COLO829 (cell line): ENCODE measurements at places on chromosomes 2 and 18.

DNA sequence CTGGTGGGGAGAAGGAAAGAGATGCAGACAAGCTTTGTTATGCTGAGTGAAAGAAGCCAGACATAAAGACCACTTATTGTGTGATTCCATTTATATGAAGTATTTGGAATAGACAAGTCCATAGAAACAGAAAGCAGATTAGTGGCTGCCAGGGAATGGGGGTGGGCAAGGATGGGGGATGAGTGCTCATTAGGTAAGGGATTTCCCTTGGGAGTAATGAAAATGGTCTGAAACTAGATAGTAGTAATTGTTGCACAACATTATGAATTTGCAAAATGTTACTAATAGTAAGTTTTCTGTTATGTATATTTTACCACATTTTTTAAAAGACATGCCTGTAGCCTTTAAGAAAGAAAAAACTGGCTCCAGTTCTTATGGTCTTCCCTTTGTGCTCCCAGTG is 154.9 kb downstream of the LNPK start:
- no peak for DNase-seq

- no peak for DNase-seq
These were observed 556.9 kb upstream of the SETBP1 start for GRCh38 chr18:44123743-44124142.

GRCh38 chr2:197599285-197599965 is 76.0 kb downstream of the RFTN2 start:
- DNase-seq: no peak

- DNase-seq: peak; percentile 53
These were observed 784 bp downstream of the WDR33 start for GRCh38 chr2:127810156-127810618.

DNA sequence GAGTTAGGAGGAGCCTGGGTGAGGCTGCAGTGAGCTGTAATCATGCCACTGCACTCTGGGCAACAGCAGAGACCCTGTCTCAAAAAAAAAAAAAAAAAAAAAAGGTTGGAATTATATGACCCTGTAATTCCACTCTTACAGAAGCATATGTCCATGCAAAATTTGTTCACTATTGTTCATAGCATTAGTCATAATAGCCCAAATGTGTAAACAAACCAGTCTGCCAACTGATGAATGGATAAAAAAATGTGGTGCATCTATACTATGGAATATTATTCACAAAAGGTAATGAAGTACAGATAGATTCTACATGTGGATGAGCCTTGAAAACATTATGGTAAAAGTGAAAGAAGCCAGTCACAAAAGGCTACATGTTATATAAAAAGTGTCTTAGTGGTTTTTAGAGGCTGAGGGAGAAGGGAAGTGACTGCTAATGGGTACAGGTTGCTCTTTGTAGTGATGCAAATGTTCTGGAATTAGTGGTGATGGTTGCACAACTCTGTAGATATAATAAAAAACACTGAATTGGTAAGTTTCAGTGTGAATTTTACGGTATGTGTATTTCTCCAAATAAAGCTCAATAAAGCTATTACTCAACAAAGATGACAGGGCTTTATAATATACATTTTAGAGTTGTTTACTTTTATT is 9.4 kb downstream of the COA5 start:
- DNase-seq: no peak

- no peak for DNase-seq
These were observed 21.6 kb downstream of the KCNG2 start for GRCh38 chr18:79819064-79819967.

DNA sequence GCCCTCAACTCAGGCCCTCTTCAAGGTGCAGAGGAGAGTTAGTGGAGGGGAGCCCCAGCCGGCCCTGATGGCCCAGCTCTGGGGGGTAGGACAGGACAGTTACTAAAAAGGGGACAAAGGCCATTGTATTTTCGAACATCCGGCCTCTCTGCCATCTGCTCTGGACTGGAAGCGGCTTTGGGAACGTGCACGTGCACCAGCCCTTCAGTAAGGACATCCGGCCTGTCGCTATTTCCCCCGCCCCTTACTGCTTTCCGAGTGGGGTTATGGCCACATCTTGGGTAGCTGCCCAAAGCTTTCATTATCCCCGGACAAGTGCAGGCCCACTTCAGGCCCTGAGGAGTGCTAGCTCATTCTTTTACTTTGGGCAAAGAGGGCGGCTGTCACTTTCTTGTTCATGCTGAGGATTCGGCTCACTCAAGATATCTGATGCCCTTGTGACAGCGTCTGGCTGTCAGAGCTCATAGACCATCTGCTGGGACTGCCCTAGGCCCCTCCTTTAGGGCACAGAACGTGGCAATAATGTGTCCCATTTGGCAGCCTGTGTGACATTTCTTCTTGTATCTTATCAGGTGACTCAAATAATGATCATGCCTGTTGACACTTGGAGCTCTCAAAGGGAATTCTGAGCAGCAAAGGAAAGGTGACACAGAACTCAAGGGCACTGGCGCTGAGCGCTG is 17.5 kb downstream of the SLC4A3 start:
- DNase-seq: no peak

DNA sequence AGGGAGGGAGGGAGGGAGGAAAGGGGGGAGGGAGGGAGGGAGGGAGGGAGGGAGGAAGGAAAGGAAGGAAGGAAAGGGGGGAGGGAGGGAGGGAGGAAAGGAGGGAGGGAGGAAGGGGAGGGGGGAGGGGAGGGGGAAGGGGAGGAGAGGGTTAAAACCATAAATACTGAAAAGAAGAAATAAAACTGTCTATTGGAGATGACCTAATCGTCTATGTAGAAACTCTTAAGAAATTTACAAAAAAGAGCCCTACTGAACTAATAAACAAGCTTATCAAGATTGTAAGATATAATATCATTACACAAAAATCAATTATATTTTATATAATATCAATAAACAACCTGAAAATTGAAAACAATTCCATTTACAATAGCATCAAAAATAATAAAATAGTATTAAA is 32.3 kb upstream of the CTDP1 start:
- no peak for DNase-seq

DNA sequence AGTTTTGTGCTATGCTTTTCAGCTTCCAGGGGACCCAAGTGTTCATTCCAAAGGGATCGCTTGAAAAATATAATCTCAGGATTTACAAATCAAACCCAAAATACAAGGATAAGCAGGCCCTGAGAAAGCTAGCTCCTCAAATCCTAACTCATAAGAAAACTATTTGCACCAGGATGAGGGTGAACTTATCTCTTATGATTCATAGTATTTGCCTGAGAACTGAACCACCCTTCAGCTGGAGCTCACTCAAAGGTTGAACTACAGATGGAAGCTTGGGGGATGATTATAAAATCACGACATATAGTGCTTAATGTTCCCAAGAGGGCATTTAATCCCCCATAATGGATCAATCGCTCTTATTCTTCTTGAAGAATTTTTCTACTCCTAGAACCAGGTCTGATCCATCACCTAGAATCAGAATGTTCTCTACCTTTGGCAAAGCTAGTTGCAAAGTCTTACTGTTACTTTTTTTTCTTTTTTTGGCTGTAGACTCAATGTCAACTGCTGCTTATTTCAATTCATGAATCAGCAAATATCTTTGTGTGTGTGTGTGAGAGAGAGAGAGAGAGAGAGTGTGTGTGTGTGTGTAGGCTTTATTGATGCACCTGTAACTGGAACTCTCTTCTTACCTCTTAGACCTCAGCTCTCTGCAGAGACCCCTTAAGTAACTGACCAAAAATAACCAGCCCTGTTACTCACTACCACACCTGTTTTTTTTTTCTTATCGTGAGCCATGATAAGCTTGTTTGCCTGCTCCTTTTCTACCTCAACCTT is 44.8 kb downstream of the ARL4C start:
- no peak for DNase-seq

GRCh38 chr2:28621172-28622100 is 125.6 kb downstream of the PLB1 start:
- peak; percentile 60 for DNase-seq

- no peak for DNase-seq
These were observed 136.8 kb downstream of the SMAD7 start for GRCh38 chr18:48813833-48814489.

- DNase-seq: no peak
These were observed 110.2 kb upstream of the RBBP8 start for GRCh38 chr18:22822841-22823508.

DNA sequence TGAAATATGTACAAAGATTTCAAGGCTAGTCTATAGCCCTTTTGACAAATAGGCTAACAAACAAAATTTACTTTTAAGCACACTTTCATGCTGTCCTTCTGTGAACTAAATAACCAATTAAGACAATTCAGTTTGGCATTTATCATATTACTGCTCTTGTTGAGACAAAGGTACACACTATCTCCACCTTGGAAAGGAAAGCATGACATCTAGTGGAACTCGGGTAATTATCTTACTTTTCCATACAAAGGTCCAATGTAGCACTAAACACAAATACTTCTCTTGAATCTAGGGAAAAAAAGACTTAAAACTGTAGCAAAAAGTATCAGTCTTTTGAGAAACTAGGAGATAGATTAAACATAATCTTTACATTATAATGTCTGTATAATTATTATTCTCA is 125.0 kb upstream of the CD226 start:
- DNase-seq: no peak

- DNase-seq: no peak
These were observed 426.5 kb downstream of the SLC4A3 start for GRCh38 chr2:220053919-220054318.

DNA sequence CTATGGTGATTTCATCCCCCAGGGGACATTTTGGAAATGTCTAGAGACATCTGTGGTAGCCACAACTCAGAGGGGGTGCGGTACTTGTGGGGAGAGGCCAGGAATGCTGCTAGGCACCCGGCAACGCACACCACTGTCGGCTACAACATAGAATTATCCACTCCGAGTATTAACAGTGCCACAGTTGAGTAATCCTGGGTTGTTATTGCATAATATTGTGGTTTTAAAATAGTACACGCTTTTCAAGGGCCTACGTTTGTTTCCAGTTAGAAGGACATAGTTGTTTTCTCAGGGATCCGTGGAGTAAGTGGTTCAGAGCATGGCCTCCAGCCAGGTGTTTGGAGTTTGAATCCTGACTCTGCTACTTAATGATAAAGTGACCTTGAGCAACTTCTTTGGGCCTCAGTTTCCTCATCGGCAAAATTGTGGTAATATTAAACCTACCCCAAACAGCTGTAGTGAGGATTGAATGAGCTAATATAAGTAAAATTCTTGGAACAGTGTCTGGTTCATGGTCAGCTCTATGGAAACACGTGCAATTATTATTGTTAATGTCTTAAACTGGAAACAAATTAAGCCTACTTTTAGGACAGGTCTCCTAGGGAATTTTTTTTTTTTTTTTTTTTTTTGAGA is 24.5 kb downstream of the CYP27A1 start:
- peak; percentile 91 for DNase-seq

DNA sequence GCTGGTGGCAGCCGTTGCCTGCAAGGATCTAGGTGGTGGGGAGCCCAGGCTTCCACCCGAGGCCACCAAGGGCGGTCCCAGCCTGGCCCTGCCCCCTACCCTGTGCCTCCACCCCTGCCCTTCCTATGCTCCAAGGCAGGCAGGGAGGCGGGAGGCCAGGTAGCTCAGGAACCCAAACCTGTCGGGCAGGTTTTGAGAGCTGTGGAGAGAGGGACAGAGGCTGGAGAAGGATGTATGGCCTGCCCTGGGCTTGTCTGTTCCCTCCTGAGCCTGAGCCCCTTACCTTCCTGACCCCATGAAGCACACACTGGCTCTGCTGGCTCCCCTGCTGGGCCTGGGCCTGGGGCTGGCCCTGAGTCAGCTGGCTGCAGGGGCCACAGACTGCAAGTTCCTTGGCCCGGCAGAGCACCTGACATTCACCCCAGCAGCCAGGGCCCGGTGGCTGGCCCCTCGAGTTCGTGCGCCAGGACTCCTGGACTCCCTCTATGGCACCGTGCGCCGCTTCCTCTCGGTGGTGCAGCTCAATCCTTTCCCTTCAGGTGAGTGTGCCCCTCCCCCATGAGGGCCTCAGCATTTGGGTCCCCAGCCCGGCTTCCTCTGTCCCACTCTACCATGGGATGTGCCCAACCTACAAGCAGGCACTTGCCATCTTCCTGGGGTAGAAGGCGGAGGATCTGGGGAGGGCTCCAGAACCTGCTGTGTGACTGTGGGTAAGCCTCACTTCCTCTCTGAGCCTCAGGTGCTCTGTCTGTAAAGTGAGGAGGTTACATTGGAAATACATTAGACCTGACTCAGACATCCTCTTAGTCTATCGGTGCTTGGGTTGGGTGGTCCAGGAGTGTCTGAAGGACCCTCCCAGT is at the start of gene PROM2:
Gene PROM2, plus strand, starts transcription at position 159 of the 860 bp plus-strand sequence. Its CDS starts 137 bp downstream, at position 296.
- DNase-seq: no peak

GRCh38 chr2:240234503-240234951 is 94.1 kb upstream of the OTOS start:
- no peak for DNase-seq

- DNase-seq: no peak
These were observed 270.7 kb upstream of the NRP2 start for GRCh38 chr2:205411558-205411957.

GRCh38 chr2:181483876-181484275 is 26.7 kb downstream of the ITGA4 start:
- DNase-seq: no peak

DNA sequence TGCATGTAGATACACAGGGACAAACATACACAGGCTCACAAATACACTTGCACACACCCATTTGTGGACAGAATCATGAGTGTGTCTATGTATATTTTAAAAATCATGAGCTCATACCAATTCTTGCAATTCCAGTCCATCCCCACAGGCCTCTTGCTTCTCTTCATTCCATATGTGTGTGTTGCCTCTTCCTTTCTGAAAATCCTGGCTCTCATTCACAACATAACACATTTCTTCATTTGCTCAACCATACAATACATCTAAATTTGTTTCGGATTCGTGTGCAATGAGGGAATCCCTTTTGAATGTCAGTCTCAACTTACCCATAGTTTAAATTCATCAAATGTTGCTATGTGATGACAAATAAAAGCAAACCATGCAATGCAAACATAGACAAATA is 51.4 kb downstream of the GNAL start:
- no peak for DNase-seq

GRCh38 chr2:237205561-237205971 is 119.9 kb downstream of the COPS8 start:
- no peak for DNase-seq

GRCh38 chr2:241323778-241324177 is 8.1 kb downstream of the SEPTIN2 start:
- no peak for DNase-seq

- no peak for DNase-seq
These were observed 180.9 kb upstream of the HS6ST1 start for GRCh38 chr2:128499367-128500137.

DNA sequence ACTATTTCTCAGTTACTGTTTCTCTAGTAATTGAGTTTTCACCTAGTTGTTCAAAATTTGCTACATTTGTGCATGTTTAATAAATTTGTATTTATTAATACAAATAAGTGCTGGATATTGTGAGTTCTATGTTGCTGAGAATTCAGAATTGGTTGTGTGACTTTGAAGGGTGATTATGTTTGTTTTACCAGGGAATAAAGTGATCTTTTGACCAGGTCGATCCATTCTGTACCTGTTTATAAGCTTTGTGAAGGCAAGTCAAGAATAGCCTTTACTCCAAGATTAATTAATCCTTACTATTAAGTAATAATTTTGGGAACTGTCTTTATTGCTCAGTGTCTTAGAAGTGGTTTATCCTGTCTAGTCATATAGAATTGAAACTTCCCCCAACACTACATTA is 230.0 kb upstream of the GYPC start:
- DNase-seq: no peak

GRCh38 chr18:48946329-48946835 is 4.4 kb downstream of the SMAD7 start:
- no peak for DNase-seq
